CD4-positive, alpha-beta T cell (primary cell): ENCODE measurements at places on chromosomes 11 and 22. TPM values are rescaled to one million over a fixed set of nuclear protein-coding genes. Genes with fewer than 3 reads are reported as not detected.

NXPE4 gene
- total RNA-seq: not detected

PIK3IP1 gene
- 1,063 TPM for total RNA-seq

OR8D1 gene
- total RNA-seq: not detected

APOBEC3B gene
- total RNA-seq: not detected

ELFN2 gene
- total RNA-seq: 0.05 TPM

PDHX gene
- 17.3 TPM for total RNA-seq

POU2AF2 gene
- not detected for total RNA-seq

ALDH3B2 gene
- not detected for total RNA-seq

MAP6 gene
- not detected for total RNA-seq

GRAMD1B gene
- total RNA-seq: 21.8 TPM

TRIM66 gene
- 9.8 TPM for total RNA-seq

SAA1 gene
- not detected for total RNA-seq

CCDC89 gene
- total RNA-seq: not detected

TNNT3 gene
- total RNA-seq: 19.1 TPM

CABP7 gene
- total RNA-seq: 0.45 TPM

VSIG10L2 gene
- total RNA-seq: not detected

IFITM10 gene
- 1.7 TPM for total RNA-seq

NEFH gene
- total RNA-seq: 0.06 TPM

SYT12 gene
- not detected for total RNA-seq

CCDC134 gene
- total RNA-seq: 16.2 TPM

FOLR1 gene
- not detected for total RNA-seq

MS4A4E gene
- not detected for total RNA-seq

JHY gene
- total RNA-seq: 4.6 TPM

ETS1 gene
- total RNA-seq: 590 TPM

LRP4 gene
- total RNA-seq: not detected

LYVE1 gene
- total RNA-seq: not detected

FAM118A gene
- total RNA-seq: 159 TPM

SCO2 gene
- total RNA-seq: 5.6 TPM

HPX gene
- 0.52 TPM for total RNA-seq

ADSL gene
- 75.3 TPM for total RNA-seq

IGF2 gene
- not detected for total RNA-seq

ANO5 gene
- total RNA-seq: not detected

GRK2 gene
- 325 TPM for total RNA-seq

CPSF7 gene
- 111 TPM for total RNA-seq

NF2 gene
- total RNA-seq: 24.5 TPM

SLC5A1 gene
- not detected for total RNA-seq

RIN1 gene
- total RNA-seq: 1.6 TPM

BET1L gene
- 69.5 TPM for total RNA-seq

NRGN gene
- total RNA-seq: 1.4 TPM

PRR5 gene
- total RNA-seq: 29.0 TPM

MUC6 gene
- not detected for total RNA-seq

ZBTB44 gene
- 33.9 TPM for total RNA-seq

TTC9C gene
- total RNA-seq: 5.2 TPM

OR51E2 gene
- not detected for total RNA-seq

RFPL3 gene
- not detected for total RNA-seq

UCP2 gene
- total RNA-seq: 467 TPM

TMPRSS4 gene
- not detected for total RNA-seq

OR10AG1 gene
- not detected for total RNA-seq

NOL12 gene
- total RNA-seq: 26.2 TPM

KCNJ1 gene
- 0.22 TPM for total RNA-seq

DTX4 gene
- total RNA-seq: 0.93 TPM

VPS11 gene
- total RNA-seq: 84.3 TPM

FOLR3 gene
- not detected for total RNA-seq

TESMIN gene
- total RNA-seq: 4.3 TPM

PHETA2 gene
- total RNA-seq: 0.27 TPM

FGF19 gene
- not detected for total RNA-seq

TSPAN32 gene
- 81.8 TPM for total RNA-seq

KLHL22 gene
- total RNA-seq: 27.7 TPM

MS4A7 gene
- 0.80 TPM for total RNA-seq

ARHGAP20 gene
- not detected for total RNA-seq
